GM12878 (cell line): ENCODE measurements at places on chromosomes 7 and 10.

GRCh38 chr7:10662982-10663884, 310.4 kb upstream of the PHF14 start:
- H3K27me3 ChIP-seq, result no peaks in the 10 kb centered on the region
- H3K36me3 ChIP-seq, result no peaks in the 10 kb centered on the region
- no peak for DNase-seq

- H3K4me1 ChIP-seq, result no peaks in the 10 kb centered on the region
- H3K36me3 ChIP-seq, result no peaks in the 10 kb centered on the region
- DNase-seq, result no peak
Measured at GRCh38 chr10:95501203-95502094, 59.7 kb downstream of the SORBS1 start.

GRCh38 chr10:77550378-77550777, 87.2 kb downstream of the KCNMA1 start:
- no peaks in the 10 kb centered on the region for H3K4me1 ChIP-seq
- no peaks in the 10 kb centered on the region for H3K27me3 ChIP-seq
- no peak overlapping the region for H3K4me3 ChIP-seq
- no peak overlapping the region for H3K27ac ChIP-seq

GRCh38 chr10:13518076-13518692, 10.6 kb downstream of the BEND7 start:
- no peaks in the 10 kb centered on the region for H3K4me1 ChIP-seq
- no peaks in the 10 kb centered on the region for H3K36me3 ChIP-seq
- H3K4me3 ChIP-seq, result no peak overlapping the region

DNA sequence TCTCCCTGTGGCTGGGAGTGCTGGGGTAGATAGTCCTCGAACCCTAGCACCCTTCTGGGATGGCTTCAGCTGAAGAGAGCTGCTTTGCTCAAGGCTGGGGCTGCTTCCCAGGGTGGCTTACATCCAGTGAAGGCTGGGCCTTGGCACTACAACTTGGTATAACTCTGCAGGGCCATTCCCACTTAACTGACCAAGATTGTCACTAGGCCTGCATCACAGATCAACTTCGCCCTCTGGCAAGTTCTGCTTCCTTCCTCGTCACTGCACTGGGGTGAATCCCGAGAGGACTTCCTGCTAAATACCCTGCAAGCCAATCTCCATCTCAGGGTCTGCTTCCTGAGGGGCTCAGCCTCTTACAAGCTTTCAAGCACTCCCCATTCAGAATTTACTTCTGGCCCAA, 195.2 kb downstream of the DOCK4 start:
- H3K36me3 ChIP-seq, result no peaks in the 10 kb centered on the region
- DNase-seq, result no peak
- H3K4me3 ChIP-seq, result no peak overlapping the region
- H3K27me3 ChIP-seq, result peaks cover 1% of the 10 kb centered on the region
- no peak overlapping the region for H3K27ac ChIP-seq

- H3K27ac ChIP-seq, result peak overlapping the region; percentile 11; the same call in 1 of the 2 replicates
- H3K4me3 ChIP-seq, result no peak overlapping the region
- no peak for DNase-seq
- no peaks in the 10 kb centered on the region for H3K27me3 ChIP-seq
Measured at GRCh38 chr10:63573068-63573697, 52.0 kb downstream of the REEP3 start.

GRCh38 chr7:24151944-24152343, 132.0 kb upstream of the NPY start:
- no peaks in the 10 kb centered on the region for H3K4me1 ChIP-seq
- no peak overlapping the region for H3K27ac ChIP-seq
- H3K4me3 ChIP-seq, result no peak overlapping the region
- H3K36me3 ChIP-seq, result no peaks in the 10 kb centered on the region
- H3K27me3 ChIP-seq, result no peaks in the 10 kb centered on the region

DNA sequence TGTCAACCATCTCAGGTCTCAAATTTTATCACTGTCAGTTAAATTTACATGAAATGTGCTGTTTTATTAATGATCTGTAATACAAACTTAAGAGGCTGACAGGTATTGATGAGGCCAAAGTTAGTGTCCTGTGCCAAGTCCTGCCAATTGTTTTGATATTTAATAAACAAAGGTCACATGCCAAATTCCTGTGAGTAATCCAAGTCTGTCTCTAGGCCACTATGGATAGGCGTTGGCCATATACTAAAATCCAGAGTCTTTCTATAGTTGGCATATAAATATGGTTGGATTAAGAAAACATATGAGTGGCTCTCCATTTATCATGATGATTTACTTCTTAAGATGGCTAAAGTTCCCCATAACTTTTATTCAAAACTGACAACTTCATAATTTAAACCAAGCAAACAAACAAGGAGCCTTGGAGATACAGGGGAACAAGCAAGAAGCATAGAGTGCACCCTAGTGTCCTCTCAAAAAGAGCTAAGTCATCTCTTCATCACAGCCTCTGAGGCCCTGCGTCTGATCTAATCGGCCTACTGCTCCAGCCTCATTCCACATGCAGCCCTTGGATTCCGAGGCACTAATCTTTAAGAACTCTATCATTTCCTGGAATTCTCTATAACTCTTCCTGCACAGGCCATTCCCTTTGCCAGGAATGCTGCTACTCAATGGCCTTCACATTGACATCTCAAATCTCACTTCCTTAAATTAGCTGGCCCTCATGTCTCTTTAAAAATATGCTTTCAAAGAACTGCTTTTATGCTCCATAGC, 32.7 kb upstream of the NRCAM start:
- H3K36me3 ChIP-seq, result no peaks in the 10 kb centered on the region; the same call in 1 of the 2 replicates
- H3K4me3 ChIP-seq, result no peak overlapping the region
- H3K27me3 ChIP-seq, result no peaks in the 10 kb centered on the region
- no peak overlapping the region for H3K27ac ChIP-seq
- no peak for DNase-seq
- H3K4me1 ChIP-seq, result no peaks in the 10 kb centered on the region

DNA sequence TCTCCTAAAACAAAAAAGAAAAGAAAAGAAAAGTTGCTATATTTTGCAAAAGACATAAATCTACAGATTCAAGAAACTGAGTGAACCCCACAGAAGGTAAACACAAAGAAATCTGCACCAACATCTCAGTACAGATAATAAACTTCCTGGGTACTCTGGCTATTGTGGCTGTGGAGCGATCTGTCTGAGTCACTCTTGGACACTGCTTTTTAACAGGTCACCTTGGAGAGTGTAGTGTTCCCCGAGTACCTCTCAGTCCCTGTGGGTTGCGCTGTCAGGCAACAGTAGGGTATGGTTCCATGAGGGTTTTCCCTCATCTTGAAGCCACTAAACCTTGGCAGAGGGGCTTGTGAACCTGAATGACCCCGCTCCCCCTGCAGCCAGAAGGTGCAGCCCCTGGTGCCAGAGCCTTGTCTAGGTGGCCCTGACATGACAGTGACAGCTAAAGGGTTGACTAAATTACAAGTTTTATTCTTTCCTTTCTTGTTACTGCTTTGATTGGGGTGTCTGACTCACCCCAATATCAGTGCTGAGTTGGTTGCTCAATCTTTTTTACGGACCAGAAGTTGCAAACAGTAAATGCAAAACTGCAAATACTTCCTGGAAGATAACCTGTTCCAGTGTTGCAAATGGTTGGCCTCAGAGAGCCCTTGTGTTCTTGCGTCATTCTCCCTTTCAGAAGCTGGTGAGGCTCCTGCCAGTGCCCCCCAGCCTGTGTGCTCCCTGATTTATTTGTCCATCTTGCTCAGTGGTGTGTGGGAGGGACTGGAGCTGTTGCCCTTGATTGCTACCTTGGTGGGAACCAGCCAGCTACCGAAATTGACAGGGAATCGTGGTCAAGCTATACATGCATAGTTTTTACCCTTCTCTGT, 30.6 kb downstream of the POR start:
- no peak for DNase-seq
- H3K4me1 ChIP-seq, result no peaks in the 10 kb centered on the region
- H3K27me3 ChIP-seq, result no peaks in the 10 kb centered on the region
- H3K27ac ChIP-seq, result no peak overlapping the region
- H3K36me3 ChIP-seq, result peaks cover 4% of the 10 kb centered on the region; the same call in 1 of the 2 replicates

DNA sequence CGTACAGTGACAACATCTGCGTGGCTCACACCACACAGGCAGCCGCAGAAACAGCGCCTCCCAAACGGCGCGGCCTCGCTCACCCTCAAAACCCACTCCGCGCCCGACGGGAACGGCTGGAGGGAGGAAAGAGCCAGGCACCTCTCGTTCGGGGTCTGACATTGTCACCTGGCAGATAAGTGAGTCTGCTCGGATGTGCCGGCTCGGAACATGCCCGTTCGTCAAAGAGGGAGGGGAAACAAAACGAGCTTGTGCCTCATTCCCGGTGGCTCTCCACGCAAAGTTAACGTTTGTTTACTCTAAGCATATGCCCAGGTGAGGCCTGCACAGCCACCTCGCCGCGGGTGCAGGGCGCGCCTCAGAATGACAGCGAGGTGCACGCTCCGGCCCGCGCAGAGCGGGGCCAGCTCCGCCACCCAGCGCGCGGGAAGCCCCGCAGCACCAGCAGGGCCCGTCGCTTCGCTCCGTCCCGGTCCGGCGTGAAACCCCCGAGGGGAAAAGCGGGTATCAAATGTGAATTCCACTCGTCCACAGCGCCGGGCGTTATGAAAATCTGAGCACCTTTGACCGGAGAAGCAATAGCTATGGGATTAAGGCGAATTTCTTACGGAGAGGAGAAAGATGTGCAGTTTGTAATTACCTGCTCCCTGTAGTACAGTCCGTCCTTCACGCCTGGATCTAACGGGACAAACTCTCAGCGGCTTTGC, 13.1 kb downstream of the CNPY1 start:
- no peaks in the 10 kb centered on the region for H3K4me1 ChIP-seq
- no peaks in the 10 kb centered on the region for H3K36me3 ChIP-seq
- peaks cover 14% of the 10 kb centered on the region for H3K27me3 ChIP-seq
- no peak overlapping the region for H3K27ac ChIP-seq
- DNase-seq, result no peak
- H3K4me3 ChIP-seq, result no peak overlapping the region

DNA sequence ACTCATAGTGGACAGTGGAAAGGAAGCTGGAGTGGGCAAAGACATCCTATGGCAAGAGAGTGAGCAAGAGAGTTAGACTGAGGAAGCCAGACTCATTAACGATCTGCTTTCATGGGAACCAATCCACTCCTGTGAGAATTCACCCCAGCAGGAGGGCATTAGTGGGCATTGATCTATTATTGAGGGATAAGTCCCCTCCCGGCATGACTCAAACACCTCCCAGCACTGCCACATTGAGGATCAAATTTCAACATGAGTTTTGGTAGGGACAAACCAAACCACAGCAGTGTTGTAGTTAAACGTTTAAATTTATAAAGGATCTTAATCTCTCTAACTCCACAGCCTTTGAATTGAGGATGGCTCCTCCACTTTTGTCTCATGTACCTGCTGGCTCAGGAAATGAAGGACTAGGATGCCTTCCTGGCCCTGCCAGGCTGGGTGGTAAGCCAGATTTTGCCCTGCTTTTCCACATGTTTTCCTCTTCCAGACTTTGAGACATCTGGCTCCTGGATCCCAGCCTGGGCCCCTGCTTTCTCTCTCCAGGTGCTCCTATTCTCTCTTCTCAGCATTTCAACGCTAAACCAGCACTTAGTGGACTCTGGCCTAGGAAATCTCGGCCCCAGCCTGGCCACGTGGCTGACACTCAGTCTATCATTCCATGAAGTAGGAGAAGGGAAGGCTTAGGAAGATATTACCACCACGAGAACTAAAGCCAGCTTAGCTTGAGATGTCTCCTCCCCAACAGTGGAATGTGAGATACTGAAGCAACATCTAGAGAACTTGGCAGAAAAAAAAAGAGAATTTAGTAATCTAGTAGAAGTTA, 96.5 kb upstream of the PIP4K2A start:
- no peak for DNase-seq
- H3K27me3 ChIP-seq, result no peaks in the 10 kb centered on the region
- no peak overlapping the region for H3K27ac ChIP-seq
- no peak overlapping the region for H3K4me3 ChIP-seq
- no peaks in the 10 kb centered on the region for H3K4me1 ChIP-seq

DNA sequence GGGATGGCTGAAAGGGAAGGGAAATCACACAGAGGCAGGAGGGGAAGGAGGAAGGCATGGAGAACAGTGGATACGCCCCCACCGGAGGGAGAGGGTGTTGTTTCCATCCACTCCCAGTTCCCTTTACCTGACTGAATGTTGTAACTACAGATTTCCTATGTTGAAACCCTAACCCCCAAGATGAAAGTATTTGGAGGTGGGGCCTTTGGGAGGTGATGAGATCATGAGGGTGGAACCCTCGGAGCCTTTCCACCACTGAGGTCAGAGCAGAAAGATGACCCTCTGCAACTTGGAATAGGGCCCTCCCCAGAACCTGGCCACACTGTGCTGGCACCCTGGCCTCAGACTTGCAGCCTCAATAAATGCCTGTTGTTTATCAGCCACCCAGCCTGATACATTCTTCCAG, 48.6 kb upstream of the CNPY1 start:
- H3K27me3 ChIP-seq, result no peaks in the 10 kb centered on the region; the same call in none of the 2 replicates
- H3K4me1 ChIP-seq, result no peaks in the 10 kb centered on the region
- no peak overlapping the region for H3K4me3 ChIP-seq
- no peak for DNase-seq
- H3K27ac ChIP-seq, result no peak overlapping the region

DNA sequence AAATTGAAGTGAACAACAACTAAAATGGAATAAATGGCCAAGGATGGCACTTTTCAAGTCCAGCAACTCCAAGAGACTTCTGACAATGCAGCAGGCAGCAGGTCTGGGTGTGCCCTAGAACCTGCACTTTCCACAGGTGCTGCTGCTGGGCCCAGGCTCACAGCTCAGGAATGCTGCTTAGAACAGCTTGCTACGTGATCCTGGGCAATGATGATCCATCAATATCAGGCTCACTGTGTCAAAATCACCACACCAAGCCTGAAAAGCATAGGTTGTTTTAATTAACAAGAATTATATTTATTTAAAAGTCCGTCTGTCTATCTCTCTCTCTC, 148.4 kb downstream of the TNS3 start:
- H3K4me3 ChIP-seq, result no peak overlapping the region
- H3K27me3 ChIP-seq, result no peaks in the 10 kb centered on the region
- H3K4me1 ChIP-seq, result no peaks in the 10 kb centered on the region
- DNase-seq, result no peak

DNA sequence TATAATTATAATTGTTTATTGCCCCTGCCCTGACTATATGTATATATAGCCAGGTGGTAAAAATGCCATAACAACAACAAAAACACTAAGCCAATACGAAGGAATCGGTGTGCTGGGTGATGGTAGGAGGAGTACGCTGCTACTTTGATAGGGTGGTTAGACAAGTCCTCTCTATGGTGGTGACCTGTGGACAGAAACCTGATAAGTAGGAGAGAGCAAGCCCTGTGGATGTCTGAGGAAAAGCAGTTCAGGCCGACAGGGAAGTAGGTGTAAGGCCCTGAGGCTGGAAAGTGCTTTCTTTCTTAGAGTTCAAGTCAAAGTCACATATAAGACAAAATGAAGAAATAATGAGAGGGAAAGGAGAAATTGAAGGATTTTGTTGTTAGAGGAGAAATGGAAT, 823.8 kb upstream of the CELF2 start:
- no peaks in the 10 kb centered on the region for H3K36me3 ChIP-seq
- no peak overlapping the region for H3K4me3 ChIP-seq
- no peak overlapping the region for H3K27ac ChIP-seq
- no peak for DNase-seq
- no peaks in the 10 kb centered on the region for H3K4me1 ChIP-seq
